Stimulated activated CD8-positive, alpha-beta memory T cell treated with anti-CD3 and anti-CD28 coated beads, Interleukin-4, amount 100 ng/mL, for 1 hour (primary cell): ENCODE measurements at places on chromosomes 7 and 10.

- DNase-seq: no peak
Observed at GRCh38 chr10:395665-396064, 260.4 kb downstream of the ZMYND11 start.

DNA sequence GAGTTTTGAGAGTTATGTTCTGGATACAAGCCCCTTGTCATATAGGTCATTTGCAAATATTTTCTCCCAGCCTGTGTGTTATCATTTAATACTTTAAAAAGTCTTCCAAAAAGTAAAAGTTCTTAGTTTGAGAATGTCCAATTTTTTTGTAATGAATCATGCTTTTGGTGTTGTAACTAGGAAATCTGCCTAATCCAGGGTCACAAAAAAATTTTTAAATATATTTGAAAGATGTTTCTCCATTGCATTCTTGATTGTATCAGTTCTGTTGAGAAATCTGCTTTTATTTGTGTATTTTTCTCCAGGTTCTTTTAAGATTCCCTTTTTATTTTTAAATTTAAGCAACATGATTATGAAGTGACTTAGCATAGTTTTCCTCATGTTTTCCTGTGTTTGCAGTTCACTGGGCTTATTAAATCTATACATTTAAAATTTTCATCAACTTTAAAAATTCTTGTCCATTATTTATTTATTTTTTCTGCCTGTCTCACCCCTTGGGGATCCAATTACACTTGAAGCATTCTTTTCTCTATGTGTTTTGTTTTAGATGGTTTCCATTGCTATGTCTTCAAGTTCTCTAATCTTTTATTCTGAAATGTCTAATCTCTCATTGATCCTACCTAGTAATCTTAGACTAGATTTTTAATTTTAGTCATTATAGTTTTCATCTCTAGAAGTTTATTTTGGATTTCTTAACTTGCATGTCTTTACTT, 47.0 kb downstream of the CCDC71L start:
- DNase-seq: no peak

GRCh38 chr10:78254013-78254412, 220.3 kb downstream of the RPS24 start:
- no peak for DNase-seq

DNA sequence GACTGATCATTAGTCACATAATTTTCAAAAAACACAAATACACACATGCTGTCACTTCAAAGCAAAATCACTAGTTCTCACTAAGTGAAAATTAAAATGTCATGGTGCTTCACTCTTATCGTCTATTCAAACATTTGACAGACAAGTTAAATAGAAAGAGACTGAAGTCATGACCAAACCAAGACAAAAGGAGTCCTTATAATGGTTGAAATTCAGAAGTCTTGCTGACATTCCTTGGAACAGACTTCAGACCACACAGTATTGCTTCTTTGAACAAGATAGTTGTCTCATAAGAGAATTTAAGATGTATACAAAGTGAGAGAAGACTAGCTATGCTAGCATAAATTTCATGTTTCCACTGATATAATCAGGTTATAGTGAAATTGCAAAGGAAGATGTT, 119.5 kb downstream of the SEMA3D start:
- DNase-seq: no peak

- no peak for DNase-seq
Observed at GRCh38 chr7:138657854-138658386, 43.2 kb downstream of the SVOPL start.

- no peak for DNase-seq
Observed at GRCh38 chr10:9602998-9603397, 1414.7 kb upstream of the CELF2 start.

GRCh38 chr7:30304177-30304884, 19.9 kb downstream of the ZNRF2 start:
- DNase-seq: no peak

DNA sequence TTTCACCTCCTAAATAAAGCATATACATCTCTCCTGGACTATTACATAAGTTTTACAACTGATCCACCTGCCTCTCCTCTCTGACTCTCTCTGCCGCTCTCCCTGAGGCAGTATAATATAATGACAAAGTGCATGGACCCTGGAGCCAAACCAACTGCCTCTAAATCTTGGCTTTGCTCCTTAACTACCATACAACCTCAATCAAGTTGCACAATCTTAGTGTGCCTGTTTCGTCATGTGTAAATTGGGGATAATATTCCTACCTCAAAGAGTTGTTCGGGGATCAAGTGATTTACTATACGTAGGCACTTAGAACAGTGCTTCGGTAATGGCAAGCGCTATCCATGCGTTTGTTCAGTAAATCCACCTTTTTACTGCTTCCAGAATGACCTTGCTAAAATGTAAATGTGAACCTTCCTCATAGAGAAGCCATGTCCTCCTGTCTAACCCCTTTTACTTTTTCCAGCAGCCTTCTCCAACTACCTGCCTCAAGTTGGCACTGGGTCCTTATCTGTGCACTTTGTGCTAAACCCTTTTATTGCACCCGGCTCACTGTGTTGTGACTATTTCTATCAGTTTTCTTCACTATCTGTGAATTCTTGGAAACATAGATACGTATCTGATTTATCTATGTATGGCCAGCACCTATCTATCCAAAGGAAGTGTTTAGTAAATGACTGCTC, 30.6 kb upstream of the DLD start:
- DNase-seq: no peak

- DNase-seq: no peak
Observed at GRCh38 chr10:77247031-77247990, 390.3 kb downstream of the KCNMA1 start.

- DNase-seq: peak; percentile 8
Observed at GRCh38 chr7:155002411-155003091, 373 bp downstream of the PAXIP1 start.

GRCh38 chr7:84194484-84195271, at the start of gene SEMA3A:
SEMA3A (minus strand) TSS chr7:84194789; CDS start chr7:84194586, 203 bp downstream.
- no peak for DNase-seq

GRCh38 chr7:105028004-105028403, 14.0 kb downstream of the KMT2E start:
- no peak for DNase-seq

- DNase-seq: no peak
Observed at GRCh38 chr7:82049891-82050533, 280.2 kb upstream of the HGF start.

GRCh38 chr7:47498229-47499056, 83.5 kb downstream of the TNS3 start:
- DNase-seq: no peak

- no peak for DNase-seq
Observed at GRCh38 chr7:78254726-78255055, 456.1 kb downstream of the PHTF2 start.

GRCh38 chr10:7707102-7707501, 4.0 kb downstream of the ITIH2 start:
- no peak for DNase-seq

- no peak for DNase-seq
Observed at GRCh38 chr7:56009695-56010094, 41.5 kb downstream of the PSPH start.

DNA sequence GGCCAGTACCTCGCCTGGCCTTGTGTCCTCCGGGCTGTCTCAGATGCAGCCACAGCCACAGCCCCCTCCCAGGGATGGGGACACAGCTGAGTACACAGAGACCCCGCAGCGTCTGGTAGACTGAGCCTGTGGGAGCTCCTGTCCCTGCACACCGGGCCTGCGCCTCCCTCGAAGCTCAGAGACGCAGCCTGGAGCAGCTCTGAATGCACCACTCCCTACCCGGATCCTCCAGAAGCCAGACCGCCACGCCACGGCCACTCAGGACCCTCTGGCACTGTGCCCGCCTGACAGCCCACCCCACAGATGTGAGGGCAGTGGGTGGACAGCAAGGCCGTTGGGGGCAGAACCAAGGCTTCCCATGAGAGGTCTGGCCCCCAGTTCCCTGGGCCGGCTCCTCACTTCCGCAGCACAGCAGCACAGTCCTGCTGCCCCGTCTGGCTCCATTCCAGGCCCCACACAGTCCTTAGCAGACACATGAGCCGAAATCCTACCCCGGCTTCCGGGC, 40.8 kb downstream of the PAPOLB start:
- no peak for DNase-seq

DNA sequence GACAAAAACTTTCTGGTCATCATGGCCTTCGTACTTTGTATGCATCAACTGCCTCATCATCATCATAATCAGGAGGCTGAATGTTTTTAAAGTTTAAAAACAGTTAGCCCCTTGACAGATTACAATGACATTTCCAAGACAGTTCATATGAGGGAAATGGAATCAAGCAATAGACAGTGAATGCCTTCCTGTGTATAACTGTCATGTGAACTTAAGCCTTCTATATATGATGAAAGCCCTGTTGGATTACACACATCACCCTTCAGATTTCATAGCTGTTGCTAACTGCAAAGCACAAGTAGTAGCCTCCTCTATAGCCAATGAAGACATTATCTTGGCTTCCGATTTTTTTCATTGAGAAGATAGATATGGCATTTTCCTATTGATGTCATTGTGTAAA, 154.0 kb downstream of the PLXDC2 start:
- no peak for DNase-seq

GRCh38 chr10:129758207-129759021, 205.7 kb downstream of the EBF3 start:
- no peak for DNase-seq

- no peak for DNase-seq
Observed at GRCh38 chr10:7610651-7611389, 55.9 kb downstream of the ITIH5 start.

GRCh38 chr7:91039033-91039432, 225.2 kb upstream of the FZD1 start:
- DNase-seq: no peak

GRCh38 chr7:31763548-31763947, 76.5 kb downstream of the PPP1R17 start:
- no peak for DNase-seq

DNA sequence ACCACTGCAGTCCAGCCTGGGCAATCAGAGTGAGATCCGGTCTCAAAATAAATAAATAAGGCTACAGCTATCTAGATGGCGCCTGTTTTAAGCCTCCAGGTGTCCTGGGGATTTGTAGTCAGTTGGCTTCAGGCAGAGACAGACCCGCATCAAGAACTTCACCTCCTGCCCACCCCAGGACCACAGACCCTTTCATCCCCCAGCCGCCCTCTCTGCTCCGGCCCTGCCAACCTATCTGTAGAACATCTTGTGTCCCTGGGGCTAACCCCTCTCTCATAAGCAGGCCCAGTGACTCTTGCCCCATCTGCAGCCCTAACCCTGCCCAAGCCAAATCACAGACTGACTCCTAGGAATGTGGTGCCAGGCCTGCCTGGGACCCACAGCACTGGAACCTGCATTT, 17.9 kb downstream of the PDIA4 start:
- DNase-seq: no peak

- DNase-seq: no peak
Observed at GRCh38 chr10:121928528-121928884, 675 bp upstream of the ATE1 start.

GRCh38 chr10:112951359-112952281, 1.6 kb downstream of the TCF7L2 start:
- DNase-seq: peak; percentile 1

- no peak for DNase-seq
Observed at GRCh38 chr10:11783558-11783865, 39.6 kb upstream of the PROSER2 start.

GRCh38 chr7:149253665-149254064, 8.3 kb upstream of the ZNF783 start:
- DNase-seq: no peak

GRCh38 chr10:14653271-14654161, 121.2 kb downstream of the FAM107B start:
- DNase-seq: no peak

DNA sequence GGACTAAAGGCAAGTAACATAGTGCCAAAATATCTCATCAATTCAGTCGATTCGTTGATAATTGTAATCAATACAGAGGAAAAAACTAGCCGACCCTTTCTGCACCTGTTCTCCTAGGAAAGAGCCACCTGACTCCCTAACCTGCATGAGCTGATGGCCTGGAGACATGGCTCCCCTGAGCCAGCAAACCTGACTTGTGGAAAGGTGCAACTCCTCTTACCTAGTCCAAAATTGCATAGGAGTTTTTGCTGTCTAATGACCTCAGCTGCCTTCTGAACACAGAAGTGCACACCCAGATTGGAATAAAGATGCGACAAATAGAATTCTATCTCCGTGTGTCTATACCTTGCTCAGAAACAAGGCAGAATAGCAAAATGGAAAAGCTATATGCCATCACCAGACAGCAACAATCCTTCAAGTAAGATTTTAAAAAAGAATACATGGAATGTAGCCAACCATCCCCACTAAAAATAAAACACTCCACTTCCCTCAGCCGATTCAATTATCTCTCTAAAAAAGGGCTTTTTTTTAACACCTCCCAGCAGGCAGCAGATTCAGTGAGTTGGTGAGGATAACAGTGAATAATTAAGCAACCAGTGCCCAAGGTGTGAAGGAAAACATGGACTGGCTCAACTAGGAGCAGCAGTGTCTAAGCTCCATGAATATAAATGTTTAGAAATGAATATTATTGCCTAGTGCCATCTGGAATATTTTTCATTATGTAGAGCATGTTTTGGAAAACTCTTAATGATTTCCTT, 26.6 kb upstream of the LMTK2 start:
- no peak for DNase-seq

DNA sequence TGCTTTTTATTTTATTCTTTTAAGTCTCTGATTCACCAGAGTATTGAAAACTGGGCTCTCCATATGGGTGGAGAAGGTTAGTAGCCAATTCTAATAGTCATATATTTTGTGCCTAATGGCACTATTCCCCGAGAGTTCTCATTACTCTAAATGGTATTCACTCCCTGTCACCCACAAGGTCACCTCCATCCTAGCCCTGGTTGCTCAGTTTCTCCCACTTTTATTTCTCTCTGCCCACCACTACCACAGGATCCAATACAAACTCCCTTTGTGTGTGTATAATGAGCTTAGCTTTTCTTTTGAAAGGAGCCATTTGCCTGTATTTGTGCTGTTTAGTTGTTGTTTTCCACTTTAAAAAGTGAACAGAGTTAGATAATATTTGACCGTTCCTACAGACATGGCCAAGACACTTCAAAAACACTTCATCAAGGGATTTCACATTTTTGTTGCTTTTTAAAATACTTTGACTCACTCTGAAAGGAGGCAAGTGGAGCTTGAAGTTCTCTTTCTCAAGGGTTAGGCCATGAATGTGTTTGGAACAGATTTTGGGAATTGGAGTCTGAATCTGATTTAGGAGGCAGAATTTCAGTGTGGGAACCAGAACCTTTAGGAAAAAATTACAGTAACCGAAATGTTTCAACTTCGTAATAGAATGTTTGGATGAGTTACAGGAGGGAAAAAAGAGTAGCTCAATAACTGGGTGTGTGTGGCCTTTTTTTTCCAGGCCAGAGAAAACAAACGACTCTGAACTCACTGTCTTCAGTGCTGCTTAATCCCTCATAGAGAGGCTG, 321.3 kb downstream of the BICC1 start:
- DNase-seq: no peak

DNA sequence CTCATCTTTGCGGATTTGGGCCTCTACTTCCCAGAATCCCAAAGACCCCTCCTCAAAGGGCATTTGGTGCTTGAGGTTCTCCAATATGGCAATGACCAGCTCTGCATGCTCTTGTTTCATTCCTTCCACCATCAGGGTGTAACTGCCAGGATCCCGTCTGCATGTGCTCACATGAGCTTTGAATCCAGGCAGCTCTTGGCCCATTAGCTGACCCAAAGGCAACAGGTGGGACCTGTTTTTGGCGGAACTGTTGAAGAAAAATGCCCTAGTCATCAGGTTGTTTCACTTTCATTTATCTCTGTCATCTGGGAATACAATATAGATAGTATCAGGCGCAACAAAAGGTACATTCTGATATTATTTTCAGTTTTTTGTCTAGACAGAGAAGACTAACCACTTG, 159.1 kb upstream of the TCF7L2 start:
- DNase-seq: no peak

- DNase-seq: no peak
Observed at GRCh38 chr7:30752979-30753378, 1.0 kb downstream of the INMT start.

GRCh38 chr10:128147064-128147463, 20.8 kb upstream of the MKI67 start:
- DNase-seq: no peak
